ENCODE measurements at places on chromosomes 7 and 10. TPM values are rescaled to one million over a fixed set of nuclear protein-coding genes. Genes with fewer than 3 reads are reported as not detected.

GRCh38 chr7:105531792-105532671 is at the start of gene RINT1:
Gene RINT1, plus strand, starts transcription at chr7:105532201. Its CDS starts 115 bp downstream, at chr7:105532316.
- DNase-seq, result peak; percentile 93

The SFRP5 gene
- total RNA-seq, result 0.48 TPM

- DNase-seq, result peak; percentile 31
Measured at GRCh38 chr7:111384065-111384891, 178.0 kb downstream of the IMMP2L start.

The SEC61A2 gene
- total RNA-seq, result 2.6 TPM

GRCh38 chr7:43021431-43021830 is 89.3 kb downstream of the MRPL32 start:
- no peak for DNase-seq

The CCDC172 gene
- total RNA-seq, result 2.9 TPM

- no peak for DNase-seq
Measured at GRCh38 chr7:46654546-46655443, 733.7 kb upstream of the IGFBP3 start.

DNA sequence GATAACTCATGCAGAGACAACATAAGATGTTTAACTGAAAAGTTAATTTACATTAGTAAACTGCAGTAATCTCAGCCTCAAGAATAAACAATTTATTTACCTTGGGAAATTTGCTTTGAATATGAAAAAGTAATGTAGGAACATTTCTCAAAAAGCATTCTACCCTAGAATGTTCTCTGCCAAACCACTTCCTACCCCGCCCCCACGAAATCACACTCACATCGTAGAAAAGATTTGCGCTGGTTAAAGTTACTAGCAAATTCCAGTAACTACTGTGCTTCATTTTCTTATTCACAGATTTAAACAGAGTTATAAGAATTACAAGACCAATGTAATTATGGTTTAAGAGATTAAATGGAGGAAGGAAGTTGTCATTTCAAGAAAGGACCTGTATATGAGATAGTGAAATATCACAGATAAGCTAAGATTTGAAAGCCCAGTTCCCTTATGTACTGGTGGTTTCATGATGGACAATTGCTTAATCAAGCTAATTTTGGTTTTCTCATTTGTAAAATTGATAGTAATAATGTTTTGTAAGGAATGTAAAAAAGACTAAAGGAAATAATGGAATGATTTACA is 175.4 kb downstream of the GNAI1 start:
- no peak for DNase-seq

- DNase-seq, result peak; percentile 2
Measured at GRCh38 chr7:87370660-87371180, 25.3 kb downstream of the CROT start.

DNA sequence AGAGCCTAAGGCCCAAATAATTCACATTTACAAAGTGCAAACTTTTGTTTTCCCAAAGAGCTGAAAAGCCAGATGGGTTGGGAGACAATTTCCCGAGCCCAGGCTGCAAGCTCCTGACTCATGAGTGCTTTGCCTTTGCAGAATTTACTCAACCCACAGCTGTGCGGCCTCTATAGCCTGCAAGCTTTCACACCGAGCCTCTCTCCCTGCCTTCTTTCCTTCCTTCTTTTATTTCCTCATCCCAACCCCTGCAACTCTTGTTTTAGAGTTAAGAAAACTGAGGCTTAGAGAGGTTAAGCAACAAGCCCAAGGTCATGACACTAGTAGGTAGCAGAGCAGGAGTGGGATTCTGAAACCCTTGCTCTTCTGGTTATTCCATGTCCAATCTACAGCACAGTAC is 203.0 kb upstream of the GPR26 start:
- peak; percentile 19 for DNase-seq

DNA sequence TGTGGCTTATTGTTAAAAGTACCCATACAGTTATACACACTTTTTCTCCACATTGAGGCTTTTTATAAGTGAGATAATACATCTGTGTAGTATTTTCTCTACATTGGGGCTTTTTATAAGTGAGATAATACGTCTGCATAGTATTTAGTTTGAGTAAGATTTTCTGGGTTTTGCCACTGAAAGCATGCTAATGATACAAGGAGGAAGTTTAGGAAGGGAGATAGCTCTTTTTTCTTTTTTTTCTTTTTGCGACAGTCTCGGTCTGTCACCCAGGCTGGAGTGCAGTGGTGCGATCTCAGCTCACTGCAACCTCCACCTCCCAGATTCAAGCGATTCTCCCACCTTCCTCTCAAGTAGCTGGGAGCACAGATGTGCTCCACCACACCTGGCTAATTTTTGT is 13.3 kb downstream of the FAM107B start:
- no peak for DNase-seq

- no peak for DNase-seq
Measured at GRCh38 chr7:51633006-51633405, 316.4 kb upstream of the COBL start.

The GHRHR gene
- 2.4 TPM for total RNA-seq

The LARP4B gene
- total RNA-seq, result 32.7 TPM

The CDNF gene
- not detected for total RNA-seq

GRCh38 chr10:43585981-43586729 is 11.7 kb upstream of the ZNF239 start:
- DNase-seq, result no peak

The MET gene
- 23.1 TPM for total RNA-seq

The HOXA6 gene
- not detected for total RNA-seq

The NPTX2 gene
- total RNA-seq, result 14.7 TPM

- DNase-seq, result no peak
Measured at GRCh38 chr10:128150561-128150960, 24.3 kb upstream of the MKI67 start.

The TSPAN33 gene
- total RNA-seq, result 7.7 TPM

The PRKCQ gene
- 2.4 TPM for total RNA-seq

The OPN4 gene
- 0.48 TPM for total RNA-seq

- no peak for DNase-seq
Measured at GRCh38 chr7:140981951-140982350, 32.8 kb downstream of the MRPS33 start.

- peak; percentile 80 for DNase-seq
Measured at GRCh38 chr10:70267161-70267933, 16.5 kb downstream of the NPFFR1 start.

GRCh38 chr7:99355098-99355497 is 19.4 kb upstream of the ARPC1B start:
- DNase-seq, result no peak

DNA sequence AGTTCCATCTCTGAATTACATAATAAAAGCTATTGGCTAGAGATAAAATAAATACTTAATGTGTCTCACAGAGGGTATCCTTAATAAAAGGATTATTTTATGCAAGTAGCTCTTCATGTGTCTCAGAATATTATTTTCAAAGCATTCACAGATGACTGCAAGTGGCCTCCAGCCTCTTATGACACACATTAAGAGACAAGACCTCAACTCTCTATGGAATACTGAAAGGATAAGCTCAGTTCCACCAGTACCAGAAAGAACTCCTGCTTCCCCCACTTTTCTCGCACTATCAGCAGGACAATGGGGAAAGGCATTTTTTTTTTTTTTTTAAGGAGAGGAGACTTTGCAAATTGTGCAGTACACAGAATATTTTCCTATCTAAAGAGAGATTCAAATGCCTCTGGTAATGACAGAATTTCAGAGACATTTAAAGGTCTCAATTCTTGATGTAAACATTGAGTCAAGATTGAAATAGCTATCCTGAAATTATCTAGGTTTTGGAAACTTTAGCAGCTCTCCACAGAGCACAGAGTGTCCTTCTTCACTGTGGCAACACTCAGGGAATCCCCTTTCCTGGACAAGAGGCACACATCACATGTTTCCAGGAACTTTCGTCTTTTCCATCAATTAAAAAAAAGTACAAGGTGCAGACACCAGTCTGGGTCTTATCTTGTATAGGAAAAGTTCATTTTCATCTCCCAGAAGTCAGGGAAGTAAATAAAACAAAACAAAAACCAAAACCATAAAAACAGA is 122.0 kb upstream of the ANK3 start:
- no peak for DNase-seq

DNA sequence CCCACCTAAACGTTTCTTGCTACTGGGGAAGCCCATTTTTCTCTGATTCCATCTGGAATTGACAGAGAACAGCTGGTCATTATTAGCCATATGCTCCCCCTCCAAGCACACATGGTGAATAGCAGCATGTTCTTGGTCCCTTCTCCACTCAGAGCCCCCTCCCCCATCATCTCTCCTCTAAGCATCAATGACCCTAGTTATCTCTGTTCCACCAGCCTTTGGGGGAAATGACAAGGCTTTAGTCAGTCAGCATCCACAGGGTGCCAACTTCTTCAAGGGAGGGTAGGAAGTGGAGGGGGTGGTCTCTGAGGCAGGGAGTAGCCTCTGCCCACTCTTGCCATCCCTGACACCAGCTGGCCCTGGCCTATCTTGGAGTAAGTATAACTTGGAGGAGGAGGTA is 163.1 kb downstream of the UBE2H start:
- DNase-seq, result no peak

The LOXL4 gene
- 20.2 TPM for total RNA-seq

GRCh38 chr10:28970231-28970630 is 292.9 kb downstream of the BAMBI start:
- DNase-seq, result no peak

The TMEM196 gene
- total RNA-seq, result 14.9 TPM

The GARIN1A gene
- total RNA-seq, result 0.72 TPM

DNA sequence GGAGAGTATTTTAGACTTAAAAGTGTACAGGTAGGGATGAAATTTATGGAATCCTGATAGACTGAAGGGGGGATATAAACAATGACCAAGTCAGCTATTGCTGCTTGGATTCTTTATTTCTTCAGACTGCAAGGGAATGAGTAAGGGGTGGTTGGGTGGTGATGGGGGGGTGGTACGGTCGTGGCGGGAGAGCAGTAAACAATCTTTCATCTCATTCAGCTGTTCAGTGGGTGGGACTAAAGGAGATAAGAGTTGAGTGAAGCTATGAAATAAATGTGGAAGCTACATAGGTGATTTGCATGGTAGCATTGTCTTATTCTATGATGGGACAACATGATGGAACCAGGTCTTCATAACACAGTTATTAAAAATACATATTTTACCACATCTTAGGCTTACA is 1.8 kb downstream of the SEPTIN7 start:
- DNase-seq, result peak; percentile 15

The ATOH7 gene
- total RNA-seq, result not detected
